GM04504 (cell line): ENCODE measurements at places on chromosomes 3 and 15.

DNA sequence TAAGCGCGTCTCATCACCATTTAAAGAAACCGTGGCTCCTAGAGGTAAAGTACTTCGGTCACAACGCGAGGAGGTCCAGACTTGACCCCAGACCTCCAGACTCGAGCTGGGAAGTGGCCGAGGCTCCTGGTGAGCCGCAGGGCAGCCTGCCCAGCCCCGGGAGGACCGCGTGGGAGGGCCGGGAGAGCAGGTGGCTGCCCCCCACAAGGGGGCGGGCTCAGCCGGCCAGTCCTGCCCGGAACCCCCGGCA, at the start of gene SLC27A2:
TSS of gene SLC27A2 (plus strand) at position 228 of the 250 bp plus-strand sequence. CDS start 232 bp downstream, outside the sequence.
- no peak for DNase-seq

DNA sequence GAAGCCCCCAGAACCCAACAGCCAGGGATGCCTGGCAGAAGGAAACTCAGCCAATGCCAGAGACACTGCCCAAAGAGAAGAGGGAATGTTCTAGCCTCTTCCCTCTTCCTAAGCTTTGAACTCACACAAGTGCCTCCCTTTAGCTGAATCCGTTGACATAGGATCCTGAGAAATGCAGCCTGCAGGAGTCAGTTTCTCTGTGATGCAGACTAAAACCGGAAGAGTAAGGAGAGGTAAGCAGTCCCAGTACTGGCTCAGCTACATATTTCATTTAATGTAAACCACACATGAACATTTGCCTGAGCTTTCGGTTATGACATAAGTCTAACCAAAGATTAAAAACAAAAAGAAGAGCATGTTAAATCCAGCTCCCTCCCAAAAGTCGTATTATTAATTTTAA, 768.7 kb downstream of the TBL1XR1 start:
- DNase-seq: no peak

DNA sequence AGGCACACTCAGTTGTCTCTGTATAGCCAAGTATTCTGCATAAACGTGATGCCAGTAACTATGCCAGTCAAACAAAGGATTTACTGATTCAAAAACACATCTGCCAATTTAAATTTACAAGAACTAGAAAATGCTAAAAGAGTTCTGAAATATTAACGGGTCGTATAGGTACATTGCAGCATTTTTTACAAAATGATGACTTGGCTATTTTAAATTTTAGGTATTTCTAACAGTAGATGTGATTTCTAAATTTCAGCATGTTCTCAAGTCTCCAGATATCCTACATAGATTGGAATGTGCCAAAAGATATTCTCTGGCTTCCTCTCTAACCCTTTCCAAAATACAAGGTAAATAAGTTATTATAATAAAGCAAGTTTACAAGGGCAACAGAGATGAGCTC, 60.3 kb downstream of the MORC1 start:
- no peak for DNase-seq

DNA sequence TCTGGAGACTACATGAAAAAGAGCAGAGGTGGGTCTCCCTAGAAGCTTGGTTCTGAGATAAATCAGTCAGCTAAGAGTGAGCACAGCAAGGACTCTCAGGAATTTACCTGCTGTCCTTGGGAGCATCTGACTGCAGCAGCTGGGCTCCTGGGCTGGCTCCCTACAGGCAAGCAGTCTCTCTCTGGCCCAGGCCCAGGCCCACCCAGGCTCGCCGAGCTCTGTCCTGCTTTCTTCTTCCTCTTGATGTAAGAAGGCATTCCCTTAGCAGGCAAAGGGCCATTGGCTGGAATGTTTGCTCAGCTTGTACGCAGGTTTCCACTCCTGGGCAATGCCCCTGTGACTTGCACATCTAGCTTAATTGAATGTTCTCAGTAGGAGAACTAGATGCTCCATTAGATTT, 4.3 kb upstream of the RBP2 start:
- DNase-seq: no peak

DNA sequence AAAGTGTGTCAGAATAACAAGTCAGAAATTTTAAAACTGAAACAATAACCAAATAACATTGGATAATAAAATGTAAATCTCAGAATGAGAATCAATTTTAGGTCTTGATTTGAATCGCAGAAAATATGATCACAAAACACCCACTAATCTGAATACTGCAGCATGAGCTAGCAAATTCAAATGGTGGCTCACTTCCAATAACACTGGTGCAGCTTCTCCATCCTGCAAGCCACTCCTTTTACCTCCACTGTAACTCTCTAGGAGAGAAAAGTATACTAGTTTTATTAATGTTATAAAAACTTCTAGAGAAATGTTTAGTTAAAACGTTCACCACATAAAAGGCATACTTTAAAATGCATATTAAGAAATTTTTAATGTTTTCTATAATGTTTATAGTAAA, 30.4 kb downstream of the UBE3A start:
- DNase-seq: no peak

DNA sequence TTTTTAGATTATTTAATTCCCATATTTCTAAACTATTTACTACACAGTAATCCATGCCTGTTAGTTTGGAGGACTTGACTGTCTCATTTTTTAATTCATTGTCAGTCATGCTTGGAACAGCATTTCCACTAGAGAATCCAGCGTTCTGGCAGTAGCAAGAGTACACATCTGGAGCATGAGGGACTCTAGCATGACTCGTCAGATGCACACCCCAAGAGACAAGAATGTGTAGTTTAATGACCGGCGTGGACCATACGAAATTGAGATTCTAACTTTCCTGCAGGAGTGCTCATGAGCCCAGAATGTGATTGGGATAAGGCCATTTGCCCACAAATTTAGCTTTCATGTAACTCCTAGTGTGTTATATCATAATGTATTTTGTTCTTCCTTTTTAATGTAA, 48.9 kb downstream of the ASB7 start:
- DNase-seq: peak; percentile 44

DNA sequence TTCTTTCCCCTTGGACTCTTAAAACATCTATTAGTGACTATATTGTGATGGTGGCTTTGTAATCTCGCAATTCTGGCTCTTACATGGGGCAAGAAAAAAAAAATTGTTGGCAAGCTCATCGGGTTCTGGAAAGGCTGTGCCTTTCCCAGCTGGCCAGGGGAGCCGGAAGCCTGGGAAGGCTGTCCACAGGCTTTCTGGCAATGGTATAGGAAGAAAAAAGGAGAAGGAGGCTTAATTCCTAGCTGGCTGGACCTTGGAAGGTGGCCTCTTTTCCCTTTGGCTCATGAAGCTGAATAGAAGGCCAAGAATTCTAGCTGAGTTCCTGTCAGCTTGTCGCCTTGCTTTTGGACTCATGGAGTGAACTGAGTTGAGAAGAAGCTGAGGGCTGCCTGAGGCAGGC, 243.5 kb upstream of the SEMA6D start:
- DNase-seq: no peak

GRCh38 chr15:85581495-85581894, 201.1 kb downstream of the AKAP13 start:
- DNase-seq: no peak

- no peak for DNase-seq
Observed at GRCh38 chr3:51622413-51622812, 48.6 kb upstream of the TEX264 start.

DNA sequence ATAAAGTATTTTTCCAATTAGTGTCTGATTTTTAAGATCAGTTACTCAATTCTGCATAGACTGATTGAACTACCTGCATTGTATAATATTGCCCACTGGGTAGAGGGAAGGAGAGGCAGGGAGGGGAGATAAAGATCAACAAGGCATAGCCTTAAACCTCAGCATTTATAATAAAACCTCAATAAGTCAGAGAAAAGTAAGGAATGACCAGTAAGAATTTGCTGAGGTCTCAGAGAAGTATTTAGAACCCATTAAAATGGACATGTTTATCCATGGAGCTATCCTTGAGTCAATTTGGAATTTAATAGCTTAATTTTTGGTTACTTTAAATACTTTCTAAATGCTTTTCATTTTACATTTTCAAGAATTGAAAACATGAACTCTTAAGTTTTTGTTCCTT, 62.5 kb downstream of the ARMC8 start:
- DNase-seq: no peak
